ENCODE measurements at places on chromosomes 1 and 21. TPM values are rescaled to one million over a fixed set of nuclear protein-coding genes. Genes with fewer than 3 reads are reported as not detected.
A peak's percentile ranks its signal among the peaks of the same experiment; 100 is the strongest.

DNA sequence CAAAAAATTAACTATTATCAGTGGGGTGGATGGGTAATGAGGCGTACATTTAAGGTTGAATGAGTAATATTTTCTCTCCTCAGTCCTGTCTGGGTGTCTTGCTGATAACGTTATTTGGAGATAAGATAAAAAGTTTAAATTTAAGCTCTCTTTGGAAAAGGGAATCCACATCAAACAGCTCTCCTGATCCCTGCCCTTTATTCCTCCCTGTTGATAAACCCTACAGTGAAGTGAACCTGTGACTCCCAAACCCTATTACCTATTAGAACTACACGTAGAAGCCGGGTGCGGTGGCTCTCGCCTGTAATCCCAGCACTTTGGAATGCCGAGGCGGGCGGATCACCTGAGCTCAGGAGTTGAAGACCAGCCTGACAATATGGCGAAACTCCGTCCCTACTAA lies 9.9 kb upstream of the GPR161 start:
- no peaks in the 10 kb centered on the region for H3K36me3 ChIP-seq
- DNase-seq = no peak
- no peak overlapping the region for H3K4me3 ChIP-seq

DNA sequence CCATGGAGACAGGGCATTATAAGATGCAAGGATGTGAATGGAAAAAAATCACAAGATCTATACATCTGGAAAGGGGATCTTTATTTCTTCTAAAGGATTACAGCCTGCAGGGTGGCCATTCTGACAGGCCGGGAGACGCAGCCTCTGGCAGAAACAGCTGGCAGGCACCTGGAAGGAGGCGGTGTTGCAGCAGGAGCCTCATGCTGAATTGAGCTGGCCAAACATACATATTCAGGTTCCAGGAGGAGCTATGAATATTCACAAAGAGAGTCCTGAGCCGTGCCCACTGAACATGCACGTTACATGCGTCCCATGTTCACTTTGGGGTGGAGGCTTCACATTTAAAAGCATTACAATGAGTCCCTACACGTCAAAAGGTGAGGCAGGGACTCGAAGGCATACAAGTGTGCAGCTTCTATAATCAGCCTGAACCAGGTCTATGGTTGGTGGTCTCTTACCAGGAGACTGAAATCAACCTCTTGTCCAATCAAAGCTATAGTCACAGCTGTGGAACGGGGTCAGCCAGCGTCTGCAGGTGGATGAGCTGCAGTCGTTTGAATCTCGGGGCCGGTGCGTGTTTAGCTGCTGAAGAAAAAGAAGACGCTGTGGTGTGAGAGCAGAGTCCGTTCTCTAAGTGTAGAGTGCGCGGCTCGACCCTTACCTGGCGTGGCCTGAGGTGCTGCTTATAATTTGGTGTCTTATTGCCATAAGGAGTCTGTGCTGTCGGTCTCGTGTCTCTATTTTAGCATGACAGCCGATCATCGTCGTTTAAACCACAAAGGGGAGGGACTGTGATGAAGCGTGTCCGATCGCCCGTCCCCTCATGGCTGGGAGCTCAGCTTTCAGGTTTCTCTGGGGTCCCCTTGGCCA lies 183.0 kb downstream of the ETS2 start:
- H3K27ac ChIP-seq = peak overlapping the region; percentile 77
- H3K27me3 ChIP-seq = no peaks in the 10 kb centered on the region
- H3K4me3 ChIP-seq = no peak overlapping the region
- no peaks in the 10 kb centered on the region for H3K36me3 ChIP-seq
- DNase-seq = no peak

GRCh38 chr21:41361786-41362604 lies at the start of gene MX2:
Gene MX2 (plus strand): TSS chr21:41362027. CDS start chr21:41376907, 14,880 bp downstream.
- H3K27me3 ChIP-seq = no peaks in the 10 kb centered on the region
- H3K4me1 ChIP-seq = peaks cover 15% of the 10 kb centered on the region
- peak; percentile 19 for DNase-seq

Gene PTAFR
- total RNA-seq = 12.8 TPM

Gene FAAH
- 12.3 TPM for total RNA-seq

Gene PRELP
- 71.0 TPM for total RNA-seq

- no peak for DNase-seq
- H3K4me3 ChIP-seq = no peak overlapping the region
- peaks cover 18% of the 10 kb centered on the region for H3K4me1 ChIP-seq
- no peaks in the 10 kb centered on the region for H3K36me3 ChIP-seq
- peak overlapping the region; percentile 27 for H3K27ac ChIP-seq
Measured at GRCh38 chr1:25727635-25728286, 72.2 kb upstream of the SELENON start.

Gene GJA5
- 0.38 TPM for total RNA-seq

DNA sequence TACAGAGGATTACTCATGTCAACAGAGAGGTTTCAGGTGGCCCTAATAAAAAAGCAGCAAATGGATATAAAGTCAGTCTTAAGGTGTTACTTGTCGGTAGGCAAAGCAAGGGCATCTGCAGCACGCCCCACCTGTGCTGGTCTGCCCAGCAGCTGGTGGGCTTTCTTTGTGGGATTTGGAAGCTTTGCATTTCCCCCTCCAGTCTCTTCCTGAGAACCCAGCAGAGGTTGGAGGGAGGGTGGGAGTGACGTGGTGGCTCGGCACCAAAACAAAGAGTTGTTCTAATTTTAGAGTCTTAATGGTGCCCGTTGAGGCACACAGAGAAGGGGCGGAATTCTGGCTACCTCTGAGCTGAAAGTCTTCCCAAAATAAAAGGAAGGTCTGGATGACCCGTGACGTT lies 4.8 kb upstream of the PCBP3 start:
- DNase-seq = no peak
- no peak overlapping the region for H3K27ac ChIP-seq
- no peaks in the 10 kb centered on the region for H3K36me3 ChIP-seq
- peaks cover 32% of the 10 kb centered on the region for H3K4me1 ChIP-seq
- H3K4me3 ChIP-seq = no peak overlapping the region

DNA sequence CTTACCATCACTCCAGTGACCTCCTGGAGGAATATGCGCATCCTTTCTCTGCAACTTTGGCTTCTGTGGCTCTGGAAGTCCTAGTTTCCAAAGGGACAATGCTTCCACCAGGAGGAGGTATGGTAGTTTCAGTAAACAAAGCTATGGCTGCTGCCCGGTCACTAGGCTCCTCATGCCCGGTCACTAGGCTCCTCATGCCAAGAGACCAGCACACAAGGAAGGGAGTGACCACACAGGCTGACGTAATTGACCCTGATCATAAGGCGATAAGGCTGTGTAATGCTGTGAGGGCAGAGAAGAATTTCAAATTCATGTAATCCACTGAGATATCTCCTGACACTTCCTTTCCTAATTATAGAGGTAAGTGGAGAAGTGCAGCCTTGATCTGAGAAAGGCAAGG lies 102.9 kb downstream of the DTL start:
- no peak for DNase-seq
- H3K4me1 ChIP-seq = peaks cover 11% of the 10 kb centered on the region
- H3K27ac ChIP-seq = no peak overlapping the region
- no peaks in the 10 kb centered on the region for H3K36me3 ChIP-seq

GRCh38 chr1:47963568-47964358 lies 33.4 kb downstream of the TRABD2B start:
- peaks cover 17% of the 10 kb centered on the region for H3K4me1 ChIP-seq
- no peaks in the 10 kb centered on the region for H3K27me3 ChIP-seq
- H3K36me3 ChIP-seq = no peaks in the 10 kb centered on the region
- H3K4me3 ChIP-seq = no peak overlapping the region
- no peak for DNase-seq

GRCh38 chr1:172969611-172970010 lies 81.1 kb downstream of the TNFSF18 start:
- no peak overlapping the region for H3K27ac ChIP-seq
- peaks cover 53% of the 10 kb centered on the region for H3K4me1 ChIP-seq
- no peaks in the 10 kb centered on the region for H3K27me3 ChIP-seq
- no peak for DNase-seq

DNA sequence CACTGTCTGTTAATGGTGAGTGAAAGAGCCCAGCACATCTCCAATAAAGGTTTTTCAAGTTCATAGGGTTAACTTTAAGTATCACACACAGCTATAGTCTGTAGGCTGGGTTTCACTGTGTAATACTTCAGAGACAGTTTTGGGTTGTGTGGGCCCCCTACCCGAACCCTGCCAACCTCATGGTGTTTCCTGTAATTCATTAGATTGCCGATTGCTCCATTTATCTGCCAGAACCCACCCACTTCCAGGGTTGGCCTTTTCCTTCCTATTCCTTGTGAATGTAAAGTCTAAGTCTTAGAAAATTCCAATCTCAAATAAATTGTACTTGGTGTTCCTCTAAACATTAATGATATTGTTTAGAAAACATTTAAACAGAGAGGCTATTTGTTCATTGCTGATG lies 43.6 kb downstream of the CTTNBP2NL start:
- H3K4me3 ChIP-seq = no peak overlapping the region
- peak overlapping the region; percentile 54 for H3K27ac ChIP-seq
- H3K27me3 ChIP-seq = no peaks in the 10 kb centered on the region
- H3K36me3 ChIP-seq = no peaks in the 10 kb centered on the region
- H3K4me1 ChIP-seq = peaks cover 4% of the 10 kb centered on the region
- no peak for DNase-seq

- peaks cover 52% of the 10 kb centered on the region for H3K4me1 ChIP-seq
- DNase-seq = no peak
- peak overlapping the region; percentile 54 for H3K4me3 ChIP-seq
Measured at GRCh38 chr1:59295618-59296017, 1.3 kb upstream of the FGGY start.

DNA sequence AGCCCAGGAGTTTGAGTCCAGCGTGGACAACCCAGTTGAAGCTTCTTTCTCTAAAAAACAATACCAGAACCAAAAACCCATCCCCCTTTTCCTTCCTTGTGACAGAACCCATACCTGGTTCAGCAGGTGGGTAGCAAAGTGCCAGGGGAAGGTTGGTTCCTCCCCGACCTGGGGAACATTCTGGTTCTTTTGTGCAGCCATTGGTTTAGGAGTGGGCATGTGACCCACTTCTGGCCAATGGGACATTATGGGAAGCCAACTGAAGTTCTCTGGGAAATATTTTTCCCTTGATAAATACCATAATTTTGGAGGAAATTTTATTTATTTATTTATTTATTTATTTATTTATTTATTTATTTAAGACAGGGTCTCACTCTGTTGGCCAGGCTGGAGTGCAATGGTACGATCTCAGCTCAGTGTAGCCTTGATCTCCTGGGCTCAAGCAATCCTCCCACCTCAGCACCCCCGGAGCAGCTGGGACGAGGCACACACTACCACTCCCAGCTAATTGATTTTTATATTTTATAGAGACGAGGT lies 15.8 kb upstream of the MAPKAPK2 start:
- no peak overlapping the region for H3K27ac ChIP-seq
- no peaks in the 10 kb centered on the region for H3K36me3 ChIP-seq
- no peak overlapping the region for H3K4me3 ChIP-seq
- peaks cover 32% of the 10 kb centered on the region for H3K4me1 ChIP-seq
- peaks cover 5% of the 10 kb centered on the region for H3K27me3 ChIP-seq

Gene ITGB2
- 27.3 TPM for total RNA-seq

DNA sequence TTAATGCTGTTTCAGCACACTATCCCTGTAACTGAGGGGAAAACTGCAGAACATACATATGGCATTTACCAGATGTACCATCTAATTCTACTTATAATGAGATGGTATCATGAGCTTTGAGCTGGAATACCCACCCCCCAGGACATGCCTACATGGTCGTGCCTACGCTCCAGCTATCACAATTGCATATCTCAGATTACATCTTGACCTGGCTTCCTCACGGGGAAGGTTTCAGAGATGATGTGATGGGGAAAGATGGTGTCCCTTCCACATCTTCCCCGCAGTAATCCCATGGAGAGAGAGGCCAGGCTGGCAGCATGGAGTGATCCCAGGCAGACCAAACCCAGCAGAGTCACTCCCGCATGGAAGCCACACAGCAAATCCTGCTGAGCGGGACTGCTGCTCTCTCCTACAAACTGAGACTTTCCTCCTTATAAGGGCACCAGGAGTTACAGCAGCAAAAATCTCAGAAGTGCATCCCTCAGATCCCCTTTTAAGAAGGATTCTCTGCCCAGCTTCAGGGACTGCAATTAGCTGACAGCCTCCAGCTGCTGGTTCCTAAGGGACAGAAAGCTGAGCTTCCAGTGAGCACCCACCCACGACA lies 67.1 kb downstream of the KCNH1 start:
- H3K27me3 ChIP-seq = no peaks in the 10 kb centered on the region
- no peaks in the 10 kb centered on the region for H3K4me1 ChIP-seq
- H3K36me3 ChIP-seq = no peaks in the 10 kb centered on the region
- no peak overlapping the region for H3K27ac ChIP-seq
- DNase-seq = no peak
- H3K4me3 ChIP-seq = no peak overlapping the region

DNA sequence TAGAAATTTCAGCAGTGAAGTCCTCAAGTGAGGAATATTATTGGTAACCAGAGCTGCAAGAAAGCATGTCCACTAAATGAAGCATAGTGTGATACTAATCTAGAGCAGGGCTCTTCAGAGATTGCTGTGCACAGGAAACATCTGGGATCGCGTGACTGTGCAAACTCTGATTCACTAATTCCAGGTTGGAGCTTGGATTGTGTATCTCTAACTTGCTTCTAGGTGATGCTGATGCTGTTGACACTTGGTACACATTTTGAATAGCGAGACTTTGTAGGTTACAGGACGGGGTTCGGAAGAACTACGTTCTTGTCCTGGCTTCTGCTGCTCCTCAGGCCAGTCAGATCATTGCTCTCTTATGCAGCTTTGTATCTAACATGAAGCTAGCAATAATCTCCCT lies 66.5 kb downstream of the PRRX1 start:
- H3K36me3 ChIP-seq = no peaks in the 10 kb centered on the region
- no peaks in the 10 kb centered on the region for H3K4me1 ChIP-seq
- no peak overlapping the region for H3K4me3 ChIP-seq
- no peaks in the 10 kb centered on the region for H3K27me3 ChIP-seq

Gene OR2T33
- total RNA-seq = not detected

DNA sequence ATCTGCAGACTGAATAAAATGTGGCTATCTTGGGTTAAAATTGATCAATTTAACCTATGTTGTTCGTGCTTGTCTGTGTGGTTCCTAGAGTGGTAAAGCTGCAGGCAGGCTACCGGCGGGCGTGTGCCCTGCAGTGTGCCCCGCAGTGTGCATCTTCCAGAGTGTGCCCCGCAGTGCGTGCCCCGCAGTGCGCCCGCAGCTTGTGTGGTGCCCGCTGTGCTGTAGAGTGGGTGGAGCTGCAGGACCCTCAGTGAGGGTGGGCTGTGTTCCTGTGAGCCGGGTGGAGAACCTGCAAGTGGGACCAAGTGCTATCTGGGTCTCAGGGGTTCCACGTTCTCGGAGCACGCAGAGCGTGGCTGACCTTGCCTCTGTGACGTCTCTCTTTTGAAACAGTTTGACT lies 10.7 kb downstream of the RRP1 start:
- H3K4me1 ChIP-seq = no peaks in the 10 kb centered on the region
- H3K36me3 ChIP-seq = peaks cover 96% of the 10 kb centered on the region
- H3K27ac ChIP-seq = no peak overlapping the region

DNA sequence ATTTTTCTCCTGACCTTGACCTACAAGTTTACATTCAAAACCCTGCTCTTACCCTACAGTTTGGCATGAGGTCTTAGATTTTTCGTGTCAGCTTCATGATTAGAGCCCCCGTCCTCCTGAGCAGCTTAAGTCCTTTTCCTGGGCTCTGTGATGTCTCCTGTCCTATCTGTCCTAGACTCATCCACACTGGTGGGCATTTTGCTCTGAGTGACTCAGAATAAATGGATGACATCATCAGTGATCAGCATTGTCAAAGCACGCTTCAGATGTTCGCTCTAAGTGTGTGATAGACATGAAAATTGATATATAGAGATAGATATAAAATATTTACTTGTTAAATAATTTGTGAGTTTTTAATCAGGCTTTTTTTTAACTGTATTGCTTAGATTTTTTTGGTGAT lies 21.8 kb downstream of the RGS13 start:
- no peaks in the 10 kb centered on the region for H3K36me3 ChIP-seq
- H3K27ac ChIP-seq = no peak overlapping the region
- H3K4me3 ChIP-seq = no peak overlapping the region
- DNase-seq = no peak
- no peaks in the 10 kb centered on the region for H3K27me3 ChIP-seq
- no peaks in the 10 kb centered on the region for H3K4me1 ChIP-seq
